ENCODE measurements at places on chromosomes 11 and 22.

- DNase-seq = no peak
Observed at GRCh38 chr11:17771415-17771814, 36.8 kb downstream of the KCNC1 start.

DNA sequence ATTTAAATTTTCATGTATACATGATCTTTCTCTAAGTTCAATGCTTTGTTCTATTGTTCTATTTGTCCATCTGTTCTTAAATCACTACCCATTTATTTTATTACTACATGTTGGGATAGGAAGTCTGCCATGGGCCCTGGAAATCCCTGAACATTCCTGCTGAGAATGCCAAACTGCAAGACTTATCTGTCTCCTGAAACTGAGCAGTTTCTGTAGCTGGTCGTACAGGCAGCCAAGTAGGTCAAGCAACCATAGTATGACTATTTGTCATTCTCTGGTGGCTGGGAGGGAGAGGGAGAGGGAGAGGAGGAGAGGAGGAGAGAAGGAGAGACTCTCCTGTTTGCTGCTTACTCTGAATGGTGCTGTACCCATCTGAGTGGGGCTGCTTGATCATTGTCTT, 82.8 kb upstream of the SNX19 start:
- DNase-seq = no peak

DNA sequence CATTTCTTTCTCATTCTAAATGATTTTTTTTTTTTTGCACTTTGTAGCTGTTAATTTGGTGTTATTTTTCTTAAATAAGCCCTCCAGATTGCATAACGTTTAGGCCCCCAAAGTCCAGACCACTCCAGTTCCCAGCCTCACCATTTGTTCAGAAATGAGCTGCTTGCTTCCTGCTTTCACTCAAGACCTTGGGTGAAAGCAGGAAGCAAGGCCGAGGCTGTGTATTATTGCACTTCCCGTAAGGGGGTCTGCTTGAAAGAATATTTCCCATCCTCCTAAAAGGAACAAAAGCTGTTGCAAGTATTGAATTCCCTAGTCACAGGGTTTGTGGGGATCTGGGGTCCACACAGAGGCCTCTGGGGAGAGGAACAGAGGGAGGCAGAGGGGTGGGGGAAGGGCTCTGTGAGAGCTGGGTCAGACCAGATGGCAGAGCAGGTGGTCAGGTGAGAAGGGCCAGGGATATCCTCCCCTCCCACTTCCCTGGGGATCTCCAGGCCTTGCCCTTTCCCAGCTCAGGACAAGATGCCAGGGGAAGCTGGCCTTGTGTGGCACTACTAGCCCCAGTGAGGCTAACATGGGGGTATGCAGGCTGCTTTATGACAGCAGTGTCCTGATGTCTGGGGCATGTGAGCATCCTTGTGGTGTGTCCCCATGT, 51.6 kb upstream of the MYEOV start:
- DNase-seq = no peak

- no peak for DNase-seq
Observed at GRCh38 chr11:96143041-96143521, 199.9 kb downstream of the MAML2 start.

DNA sequence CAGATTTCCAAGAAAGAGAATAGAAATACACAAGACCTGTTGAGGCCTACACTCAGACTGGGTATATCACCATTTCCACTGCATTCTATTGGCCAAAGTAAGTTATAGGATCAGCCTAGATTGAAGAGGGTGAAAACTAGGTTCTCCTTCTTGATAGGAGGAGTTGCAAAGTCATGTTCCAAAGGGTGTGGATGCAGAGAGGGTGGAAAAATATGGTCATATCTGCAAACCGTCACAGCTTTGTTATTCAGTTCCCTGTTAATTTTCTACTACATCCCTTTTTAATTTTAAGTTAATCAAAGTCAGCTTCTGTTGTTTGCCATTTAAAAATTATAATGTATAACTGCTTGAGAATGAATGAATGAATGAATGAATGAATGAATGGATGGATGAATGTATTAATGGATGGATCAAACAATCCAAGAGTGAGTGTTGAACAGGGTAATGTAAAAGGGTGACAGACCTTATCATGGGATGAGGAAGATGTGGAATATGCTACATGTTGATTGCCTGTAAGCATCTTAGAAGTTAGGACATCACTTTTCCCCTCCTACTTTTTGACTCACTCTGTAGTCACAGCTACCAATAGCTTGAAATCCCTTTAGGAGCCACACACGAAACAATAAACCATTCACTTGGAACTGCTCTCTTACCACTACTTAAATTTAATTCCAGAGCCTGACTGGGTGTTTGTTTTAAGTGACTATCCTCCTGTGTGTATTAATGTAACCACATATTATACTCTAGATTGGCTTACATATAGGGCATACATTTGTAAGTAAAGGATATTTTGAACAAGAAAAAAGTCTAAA, 121.5 kb downstream of the CCDC34 start:
- no peak for DNase-seq

DNA sequence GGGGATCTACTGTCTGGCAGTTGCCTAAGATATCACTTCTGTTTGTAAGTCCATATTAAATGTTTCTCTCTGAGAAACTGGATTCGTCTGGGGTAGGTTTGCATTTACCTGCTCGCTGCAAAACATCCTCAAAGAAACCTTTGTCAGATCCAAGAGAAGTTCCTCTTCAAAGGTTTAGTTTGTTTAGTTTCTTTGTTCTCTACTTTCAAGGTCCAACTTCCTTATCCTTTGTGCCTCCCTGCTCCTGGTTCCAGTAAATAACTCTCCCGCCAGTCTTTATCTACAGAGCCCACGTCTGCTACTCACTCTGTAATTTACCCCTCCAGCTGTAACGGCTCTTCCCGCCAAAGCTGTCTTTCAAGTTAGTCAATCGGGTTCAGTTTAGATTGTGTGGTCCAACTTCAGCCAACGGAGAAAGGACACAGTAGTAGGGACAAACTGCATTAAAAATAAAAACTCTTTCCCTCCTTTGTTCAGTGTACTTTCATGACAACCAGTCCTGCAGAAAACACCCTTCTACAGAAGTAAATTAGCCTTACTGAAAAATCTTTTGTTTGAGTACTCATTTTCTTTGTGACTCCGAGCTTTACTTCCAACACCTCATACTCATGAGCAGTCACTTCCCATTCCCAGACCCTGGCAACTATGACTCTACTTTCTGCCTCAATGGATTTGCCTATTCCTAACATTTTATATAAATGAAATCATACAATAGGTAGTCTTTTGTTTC, 41.0 kb downstream of the TMPRSS5 start:
- DNase-seq = no peak

DNA sequence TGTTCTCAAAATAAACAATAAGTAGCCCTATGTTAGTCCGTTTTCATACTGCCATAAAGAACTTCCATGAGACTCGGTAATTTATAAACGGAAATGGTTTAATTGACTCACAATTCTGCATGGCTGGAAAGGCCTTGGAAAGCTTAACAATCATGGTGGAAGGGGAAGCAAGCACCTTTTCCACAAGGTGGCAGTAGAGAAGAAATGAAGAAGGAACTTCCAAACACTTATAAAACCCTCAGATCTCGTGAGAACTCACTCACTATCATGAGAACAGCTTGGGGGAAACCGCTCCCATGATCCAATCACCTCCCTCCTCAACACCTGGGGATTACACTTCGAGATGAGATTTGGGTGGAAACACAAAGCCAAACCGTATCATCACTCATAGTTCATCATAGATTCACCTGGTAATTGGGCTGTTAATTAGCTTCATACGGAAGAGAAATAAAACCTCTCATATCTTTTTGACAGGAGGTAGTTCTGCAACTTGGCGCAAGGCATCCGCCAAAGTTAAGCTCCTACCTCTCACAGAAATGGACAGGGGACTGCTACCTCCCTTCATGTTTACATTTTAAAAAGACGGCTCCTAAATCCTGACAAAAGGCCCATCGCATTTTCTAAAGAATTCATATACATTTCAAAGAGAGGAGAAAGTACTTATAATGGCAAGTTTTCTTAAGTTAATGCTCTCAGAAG, 49.0 kb downstream of the MUC15 start:
- DNase-seq = no peak

DNA sequence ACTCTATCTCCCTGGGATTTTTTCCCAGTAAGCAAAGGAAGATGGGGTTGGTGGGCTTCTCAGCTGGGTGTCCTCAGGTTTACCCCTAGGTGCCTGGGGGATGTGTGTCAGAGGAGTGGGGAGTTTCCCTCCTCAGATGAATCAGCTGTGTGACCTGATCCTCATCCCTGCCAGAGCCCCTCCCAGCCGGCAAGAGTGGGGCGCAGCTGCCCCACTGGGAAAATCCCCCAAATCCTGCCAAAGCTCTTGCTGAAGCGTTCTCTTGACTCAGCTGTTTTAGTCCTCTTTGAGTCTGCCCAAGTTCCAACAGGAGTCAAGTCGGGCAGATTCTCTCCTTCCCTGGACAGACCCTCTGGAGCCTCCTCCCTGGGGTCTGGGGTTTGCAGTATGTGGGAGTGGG, 6.0 kb downstream of the C11orf68 start:
- no peak for DNase-seq
